ENCODE measurements at places on chromosomes 12 and 14.

DNA sequence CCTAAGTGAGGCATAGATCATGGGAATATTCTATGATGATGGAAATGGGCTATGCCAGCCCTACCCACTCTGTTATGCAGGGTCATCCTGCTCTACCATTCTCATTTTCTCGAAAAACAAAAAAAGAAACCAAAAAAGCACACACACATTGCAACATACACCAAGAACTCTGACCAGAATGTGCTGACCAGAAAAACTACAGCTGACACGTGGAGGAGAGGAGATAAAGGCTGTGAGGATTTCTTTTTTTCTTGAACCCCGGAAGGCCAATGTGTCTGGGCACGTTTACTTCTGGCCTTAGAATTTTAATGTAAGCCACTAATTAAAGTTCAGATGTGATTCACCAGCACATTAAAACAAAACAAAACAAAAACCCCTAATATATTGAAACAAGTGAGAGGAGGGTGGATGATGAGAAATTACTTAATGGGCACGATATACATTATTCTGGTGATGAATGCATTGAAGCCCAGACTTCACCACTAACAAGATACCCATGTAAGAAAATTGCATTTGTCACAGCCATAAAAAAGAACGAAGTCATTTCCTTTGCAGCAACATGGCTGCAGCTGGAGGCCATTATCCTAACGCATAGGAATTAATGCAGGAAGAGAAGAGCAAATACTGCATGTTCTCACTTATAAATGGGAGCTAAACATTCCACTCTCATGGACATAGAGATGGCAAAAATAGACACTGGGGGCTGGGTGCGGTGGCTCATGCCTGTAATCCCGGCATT is 66.3 kb upstream of the PLEKHG3 start:
- no peak for DNase-seq

GRCh38 chr12:103930787-103931735 is 851 bp downstream of the HSP90B1 start:
- DNase-seq = no peak

- no peak for DNase-seq
Observed at GRCh38 chr12:130076752-130077151, 85.5 kb upstream of the FZD10 start.

DNA sequence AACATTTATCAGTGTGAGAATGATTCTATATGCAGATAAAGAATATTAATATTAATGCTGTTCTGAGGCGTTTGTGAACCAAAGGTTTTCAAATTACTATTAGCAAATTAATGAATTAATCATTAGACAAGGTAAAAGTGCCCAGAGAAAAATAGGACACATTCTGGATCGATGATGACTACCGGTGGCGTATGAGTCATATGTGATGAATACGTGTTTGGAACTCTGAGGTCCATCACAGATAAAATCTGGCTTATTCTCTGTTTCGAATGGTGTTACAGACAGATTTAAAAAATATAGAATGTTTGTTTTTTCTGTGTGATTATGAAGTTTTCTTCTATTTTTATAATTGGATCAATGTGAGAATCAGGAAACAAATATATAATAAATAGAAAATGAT is 79.2 kb upstream of the RTL1 start:
- DNase-seq = no peak

GRCh38 chr14:94728950-94729349 is 41.0 kb downstream of the GSC start:
- no peak for DNase-seq
